ENCODE measurements at places on chromosomes 6 and 20.

GRCh38 chr6:110882274-110882619, 7.7 kb downstream of the AMD1 start:
- no peak for DNase-seq

GRCh38 chr6:133966654-133967329, 13.8 kb downstream of the TBPL1 start:
- DNase-seq: no peak

DNA sequence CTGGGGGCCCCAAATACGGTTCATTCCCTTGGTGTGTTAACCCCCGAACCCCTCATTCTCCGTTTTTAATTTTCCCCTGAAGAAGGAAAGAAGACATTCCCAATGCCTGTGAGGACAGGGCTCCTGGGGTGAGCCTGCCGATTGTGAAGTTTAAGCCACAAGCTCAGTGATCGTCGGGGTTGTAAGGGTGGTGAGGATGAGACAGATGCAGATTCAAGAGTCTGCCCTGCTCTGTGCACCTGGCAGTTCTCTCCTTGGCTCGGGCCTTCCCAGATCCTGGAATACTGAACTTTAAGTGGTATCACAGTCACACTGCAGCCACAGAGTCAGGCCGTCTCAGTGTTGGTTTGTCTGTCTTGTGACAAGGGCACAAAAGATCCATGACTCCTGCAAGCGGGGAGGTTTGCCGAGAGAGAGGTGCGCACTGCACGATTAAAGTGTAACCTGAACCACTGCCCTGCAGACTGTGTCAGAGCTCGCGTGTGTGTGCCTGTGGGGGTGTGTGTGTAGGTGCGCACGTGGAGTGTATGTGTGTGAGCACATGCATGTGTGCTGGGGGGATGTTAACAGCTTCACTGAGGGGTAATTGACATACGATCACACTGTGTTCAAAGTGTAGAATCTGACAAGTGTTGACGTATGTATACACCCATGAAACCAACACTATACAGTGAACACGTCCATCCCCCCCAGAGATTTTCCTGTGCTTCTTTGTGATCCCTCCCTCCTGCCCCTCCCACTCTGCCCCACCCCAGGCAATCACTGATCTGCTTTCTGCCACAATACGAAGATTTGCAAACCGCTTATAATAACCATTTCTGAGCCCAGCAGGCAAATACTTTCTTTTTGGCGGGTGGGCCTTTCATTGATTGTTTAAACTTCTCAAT, 38.9 kb downstream of the RPP40 start:
- DNase-seq: no peak

DNA sequence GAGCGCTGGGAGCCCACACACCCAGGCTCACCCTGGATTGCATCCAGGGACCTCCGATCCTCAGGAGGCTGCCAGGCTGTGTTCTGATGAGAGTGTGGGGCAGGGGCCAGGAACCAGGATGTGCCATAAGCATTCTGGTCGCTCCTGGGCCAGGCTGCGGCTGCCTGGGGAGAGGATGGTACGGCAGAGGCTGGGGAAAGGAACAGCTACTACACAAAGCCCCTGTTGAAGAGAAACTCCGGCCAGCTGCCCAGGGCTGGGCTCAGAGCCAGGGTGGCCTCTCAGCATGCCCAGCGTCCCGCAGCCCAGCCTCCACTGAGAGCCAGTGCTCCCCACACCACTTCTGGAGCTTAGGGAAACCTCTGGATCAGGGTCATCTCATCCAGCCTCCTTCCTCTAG, 21.7 kb upstream of the OCSTAMP start:
- DNase-seq: no peak

DNA sequence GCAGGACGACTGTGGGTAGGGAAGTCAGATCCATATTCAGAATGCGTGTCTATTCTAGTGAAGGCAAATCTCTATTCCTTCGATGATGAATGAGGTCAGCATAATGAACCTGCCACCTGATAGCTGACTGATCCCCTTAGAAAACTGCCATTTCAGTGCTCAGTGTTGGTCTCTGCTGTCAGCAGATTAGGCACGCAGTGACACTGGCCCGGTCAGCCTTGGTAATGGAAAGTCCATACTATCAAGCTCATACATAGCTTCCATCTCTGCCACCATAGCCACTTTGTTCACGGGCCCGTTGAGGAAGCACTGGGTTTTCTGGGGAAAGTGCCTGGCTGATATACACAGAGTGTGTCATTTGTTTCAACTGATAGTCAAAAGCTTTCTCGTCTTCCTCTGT, 54.0 kb downstream of the C6orf52 start:
- DNase-seq: no peak

- no peak for DNase-seq
Measured at GRCh38 chr6:125340991-125341390, 39.2 kb upstream of the HDDC2 start.

GRCh38 chr20:740162-740561, 28.1 kb downstream of the SLC52A3 start:
- no peak for DNase-seq

DNA sequence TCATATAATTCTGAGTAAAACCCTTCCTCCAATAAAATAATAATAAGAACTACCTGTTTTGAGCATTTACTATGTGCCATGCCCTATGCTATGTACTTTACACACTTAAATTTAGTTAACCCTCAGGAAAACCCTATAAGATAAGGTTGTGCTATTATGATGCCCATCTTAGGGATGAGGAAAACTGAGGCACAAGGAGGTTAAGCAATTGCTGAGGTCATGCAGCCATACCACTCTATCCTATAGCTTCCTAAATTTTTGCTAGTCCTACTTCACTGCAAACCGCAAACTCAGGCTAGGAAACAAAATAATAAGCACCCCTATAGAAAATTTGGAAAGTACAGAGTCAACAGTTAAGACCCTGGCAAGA, 38.9 kb upstream of the GFOD1 start:
- no peak for DNase-seq

GRCh38 chr20:15561070-15561569, 1012.1 kb downstream of the KIF16B start:
- DNase-seq: no peak

GRCh38 chr6:22612236-22612635, 42.9 kb downstream of the HDGFL1 start:
- no peak for DNase-seq

DNA sequence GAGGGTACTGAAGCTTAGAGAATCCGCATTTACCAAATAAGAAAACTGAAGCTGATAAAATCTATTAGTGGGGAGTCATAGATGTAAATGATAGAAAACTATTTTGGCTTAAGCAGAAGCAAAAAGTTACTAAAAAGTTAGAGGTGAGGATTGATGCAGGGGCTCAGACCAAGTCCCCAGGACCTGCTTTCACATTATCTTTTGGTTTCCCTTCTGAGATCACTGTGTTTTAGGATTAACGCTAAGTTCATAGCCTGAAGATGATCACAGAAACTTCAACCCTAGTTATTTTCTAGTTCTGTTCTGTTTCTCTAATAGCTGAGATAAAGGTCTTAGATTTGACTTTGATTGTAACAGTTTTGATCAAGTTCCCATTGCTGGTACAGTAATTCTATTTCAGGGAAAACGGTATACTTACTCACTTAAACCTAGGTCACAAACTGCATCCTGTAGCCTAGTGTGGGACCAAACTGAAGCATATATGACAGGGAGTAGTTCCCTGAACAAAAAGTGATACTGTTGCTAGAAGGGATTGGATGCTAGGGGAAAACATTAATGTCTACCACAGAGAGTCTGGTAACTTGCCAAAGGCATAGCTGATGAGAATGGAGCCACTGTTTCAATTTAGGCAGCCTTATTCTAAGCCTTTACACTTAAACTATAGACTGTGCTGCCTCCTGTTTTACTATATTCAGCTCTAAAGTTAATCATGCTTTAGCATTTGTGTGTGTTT, 13.1 kb downstream of the CYB5R4 start:
- no peak for DNase-seq

DNA sequence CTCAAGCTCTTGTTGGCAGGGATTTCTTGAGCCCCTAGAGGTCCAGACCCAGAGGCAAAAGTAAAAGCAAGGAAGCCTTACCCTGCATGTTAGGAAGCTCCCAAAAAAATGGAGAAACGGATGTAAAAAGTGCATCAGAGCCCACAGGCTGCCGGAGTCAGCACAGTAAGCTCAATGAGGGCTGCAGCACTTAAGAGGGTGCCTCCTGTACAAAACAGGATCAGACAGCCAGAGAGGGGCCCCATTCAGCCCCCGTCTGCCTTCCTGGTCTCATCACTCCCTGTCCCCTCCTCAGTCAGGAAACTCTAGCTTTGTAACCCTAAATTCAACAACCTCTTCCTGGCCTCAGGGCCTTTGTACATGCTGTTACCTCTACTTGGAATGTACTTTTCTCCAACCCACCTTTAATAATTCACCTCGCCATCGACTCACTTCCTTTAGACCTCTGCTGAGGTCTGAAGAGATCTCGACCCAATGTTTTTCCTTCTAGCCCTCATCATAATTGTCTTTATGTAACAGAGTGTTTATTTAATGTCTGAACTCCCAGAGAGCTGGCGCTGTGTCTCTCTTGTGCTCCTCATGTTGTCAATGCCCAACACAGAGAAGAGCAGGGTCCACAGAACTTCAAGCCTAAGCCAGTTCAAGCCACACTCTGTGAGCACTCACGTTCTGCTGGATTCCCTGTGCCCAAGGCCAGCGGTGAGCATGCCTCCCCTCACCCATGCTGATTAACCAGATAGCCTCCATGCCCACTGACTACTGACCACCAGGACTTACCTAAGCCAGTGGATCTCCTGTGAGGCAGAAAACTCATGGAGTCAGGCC, 2.8 kb upstream of the PLCG1 start:
- DNase-seq: no peak

- DNase-seq: no peak
Measured at GRCh38 chr20:37384683-37385174, 38.8 kb downstream of the SRC start.

- no peak for DNase-seq
Measured at GRCh38 chr20:7323957-7324356, 556.5 kb downstream of the BMP2 start.

- DNase-seq: no peak
Measured at GRCh38 chr20:4233520-4233919, 218.2 kb upstream of the RNF24 start.

GRCh38 chr20:49450281-49450721, 32.2 kb downstream of the KCNB1 start:
- no peak for DNase-seq

DNA sequence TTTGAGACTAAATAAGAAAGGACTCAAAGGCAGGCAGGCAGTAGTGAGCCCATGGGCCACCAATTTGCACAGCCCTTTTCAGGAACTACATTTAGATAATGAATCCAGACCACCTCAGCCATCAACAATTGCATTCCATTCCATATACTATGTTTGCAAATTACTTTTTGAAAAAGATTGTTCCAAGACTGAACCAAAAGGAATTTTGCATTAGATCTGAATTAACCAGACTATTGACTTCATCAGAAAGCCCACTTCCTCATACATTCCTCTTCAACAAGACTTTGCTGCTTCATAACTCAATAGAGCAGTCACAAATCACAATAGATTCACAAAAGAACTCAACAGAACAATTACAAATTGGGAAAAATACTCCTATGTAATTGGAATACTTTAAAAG, 229.1 kb downstream of the SIM1 start:
- no peak for DNase-seq

- no peak for DNase-seq
Measured at GRCh38 chr6:163695414-163695864, 280.9 kb downstream of the QKI start.

DNA sequence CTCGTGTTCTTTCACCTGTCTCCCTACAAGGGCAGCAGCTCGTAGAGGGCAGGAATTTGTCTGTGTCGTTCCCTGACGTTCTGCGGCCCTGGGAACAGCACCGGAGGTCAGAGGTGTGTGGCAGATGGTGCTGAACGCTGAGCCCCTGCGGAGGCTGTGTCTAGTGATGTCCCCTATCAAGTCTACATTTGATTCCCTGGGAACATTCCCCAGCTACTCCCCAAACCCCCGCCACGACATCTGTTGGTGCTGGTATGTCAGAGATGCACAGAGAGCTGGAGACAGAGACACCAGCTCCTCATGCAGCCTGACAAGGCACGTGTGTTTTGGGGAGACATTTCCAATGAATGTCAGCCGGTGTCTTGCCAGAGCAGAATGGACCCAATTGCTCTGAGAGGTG, 7.7 kb downstream of the PMEPA1 start:
- DNase-seq: no peak

DNA sequence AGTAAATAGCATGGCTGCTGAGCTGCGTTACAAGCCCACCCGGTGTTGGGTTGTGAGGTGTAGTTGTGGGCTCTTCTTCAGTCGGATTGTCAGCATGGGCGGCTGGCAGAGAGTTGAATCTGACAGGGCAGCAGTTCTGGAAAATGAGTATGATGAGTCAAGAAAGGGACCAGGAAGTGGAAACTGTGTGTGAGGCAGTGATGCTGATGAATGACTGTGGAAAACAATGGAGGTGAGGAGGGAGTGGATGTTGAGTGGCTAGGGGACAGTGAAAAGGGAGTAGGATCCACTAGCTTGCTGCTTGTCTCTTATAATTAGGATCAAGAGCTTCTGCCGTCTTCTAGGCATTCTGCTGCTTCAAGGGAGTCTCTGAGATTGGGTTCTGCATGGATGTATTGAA, 154.3 kb downstream of the ESR1 start:
- no peak for DNase-seq

DNA sequence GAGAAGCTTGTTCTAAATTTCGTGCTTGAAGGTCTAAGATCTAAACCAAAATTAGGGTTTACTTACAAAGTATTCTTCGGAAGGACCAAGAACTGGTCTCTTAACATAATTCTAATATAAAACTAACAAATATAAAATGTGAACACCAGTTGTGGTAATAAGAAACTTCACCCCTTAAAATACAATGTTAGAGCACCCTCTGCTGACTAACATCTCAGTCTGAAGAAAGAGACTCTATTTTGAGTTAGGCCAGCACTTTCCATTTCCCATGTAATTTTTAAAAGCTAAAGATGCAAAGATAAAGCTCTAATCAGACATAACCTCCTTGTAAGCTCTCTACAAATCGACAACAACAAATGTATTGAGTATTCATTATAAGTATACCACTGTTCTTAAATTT, 24.6 kb downstream of the ATG5 start:
- DNase-seq: no peak

DNA sequence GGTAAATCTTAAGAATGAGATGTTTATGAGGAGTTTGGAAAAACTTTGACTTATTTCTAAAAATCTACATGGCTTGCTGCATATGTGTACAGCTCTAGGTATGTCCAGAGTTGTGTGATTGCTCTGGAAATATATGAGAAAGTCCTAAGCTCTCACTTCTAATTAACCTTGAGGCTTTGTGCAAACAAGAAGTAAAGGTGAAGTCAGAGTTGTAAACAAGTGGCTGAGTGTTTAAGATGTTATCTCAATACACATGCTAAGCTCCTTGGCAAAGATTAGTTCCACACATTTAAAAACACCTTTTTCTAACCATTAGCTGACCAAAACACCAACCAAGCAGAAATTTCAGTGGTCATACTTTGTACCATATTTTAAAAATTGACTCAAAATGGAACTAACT, 684.2 kb downstream of the HTR1B start:
- no peak for DNase-seq

Data from BJ (cell line).